ENCODE measurements at places on chromosomes 6 and 20.

- no peak for DNase-seq
Observed at GRCh38 chr6:79009819-79010218, 68.2 kb downstream of the PHIP start.

- peak; percentile 80 for DNase-seq
Observed at GRCh38 chr6:25660512-25660911, 8.5 kb downstream of the SCGN start.

GRCh38 chr6:73694711-73695411 lies 1.1 kb upstream of the CD109 start:
- DNase-seq = peak; percentile 59

- peak; percentile 46 for DNase-seq
Observed at GRCh38 chr6:9224539-9224938, 789.2 kb upstream of the SLC35B3 start.

DNA sequence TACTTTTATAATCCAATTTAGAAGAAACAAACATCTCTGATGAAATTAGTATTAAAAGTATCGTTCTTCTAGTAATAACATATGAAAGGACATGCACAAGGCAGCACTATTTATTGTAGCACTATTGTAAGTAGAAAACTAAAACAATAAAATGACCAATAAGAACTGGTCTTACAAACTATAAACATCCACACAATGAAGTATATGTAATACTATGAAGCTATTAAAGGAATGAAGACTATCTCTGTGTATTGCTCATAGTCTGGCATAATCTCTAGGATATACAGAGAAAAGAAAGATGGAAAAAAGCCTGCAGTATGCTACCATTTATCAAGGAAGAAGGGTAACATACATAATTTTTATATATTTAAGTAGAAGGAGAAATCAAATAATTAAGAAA lies 16.7 kb downstream of the LCA5 start:
- DNase-seq = no peak

DNA sequence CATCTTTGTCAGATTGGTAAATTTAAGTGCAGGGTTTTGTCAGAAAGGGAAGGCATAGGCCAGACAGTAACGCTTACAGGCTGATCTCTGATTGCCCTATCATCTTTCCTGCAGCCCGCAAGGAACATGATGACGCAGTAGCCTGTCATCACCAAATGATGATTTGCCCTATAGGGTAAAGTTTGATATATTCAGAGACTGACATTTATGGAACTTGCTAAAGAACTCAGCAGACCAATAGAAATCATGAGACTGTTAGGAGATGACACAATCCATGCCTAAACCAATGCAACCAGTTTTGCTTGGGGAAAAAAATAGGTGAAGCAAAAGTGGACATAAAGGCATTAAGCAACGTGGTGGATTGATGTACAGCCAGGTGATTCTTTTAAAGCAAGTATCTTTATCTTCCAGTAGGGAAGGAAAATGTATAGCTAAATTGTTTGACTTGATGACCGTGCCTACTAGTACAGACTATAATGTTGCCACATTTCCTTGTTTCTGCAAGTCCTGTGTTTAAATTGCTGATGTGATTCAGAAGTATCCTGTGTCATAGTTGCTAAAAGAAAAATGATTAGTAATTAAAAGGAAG lies 2.4 kb downstream of the NUS1 start:
- DNase-seq = peak; percentile 78

- no peak for DNase-seq
Observed at GRCh38 chr20:16664020-16664419, 65.8 kb upstream of the SNRPB2 start.

- DNase-seq = no peak
Observed at GRCh38 chr6:34518669-34519365, 37.3 kb downstream of the SPDEF start.

- no peak for DNase-seq
Observed at GRCh38 chr6:30272032-30272431, 54.7 kb upstream of the TRIM39 start.

DNA sequence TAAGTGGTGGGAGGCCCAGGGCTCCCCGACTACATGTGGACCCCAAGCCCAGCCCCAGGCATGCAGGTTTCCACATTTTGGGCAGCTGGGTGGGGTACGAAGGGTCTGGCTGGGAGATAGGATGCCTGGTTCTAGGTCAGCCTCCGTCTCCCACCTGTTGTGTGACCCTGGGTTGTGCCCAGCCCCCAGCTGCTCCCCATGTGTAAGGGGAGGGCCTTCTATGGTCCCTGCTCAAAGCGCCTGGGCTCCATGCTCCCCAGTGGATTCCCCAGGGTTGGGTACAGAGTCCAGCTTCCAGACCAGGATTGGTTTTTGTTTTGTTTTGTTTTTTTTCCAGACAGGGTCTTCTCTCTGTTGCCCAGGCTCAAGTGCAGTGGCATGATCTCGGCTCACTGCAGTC lies 1.1 kb upstream of the VWA7 start:
- DNase-seq = no peak

GRCh38 chr6:127516662-127517273 lies 2.4 kb downstream of the MTCL3 start:
- peak; percentile 50 for DNase-seq

DNA sequence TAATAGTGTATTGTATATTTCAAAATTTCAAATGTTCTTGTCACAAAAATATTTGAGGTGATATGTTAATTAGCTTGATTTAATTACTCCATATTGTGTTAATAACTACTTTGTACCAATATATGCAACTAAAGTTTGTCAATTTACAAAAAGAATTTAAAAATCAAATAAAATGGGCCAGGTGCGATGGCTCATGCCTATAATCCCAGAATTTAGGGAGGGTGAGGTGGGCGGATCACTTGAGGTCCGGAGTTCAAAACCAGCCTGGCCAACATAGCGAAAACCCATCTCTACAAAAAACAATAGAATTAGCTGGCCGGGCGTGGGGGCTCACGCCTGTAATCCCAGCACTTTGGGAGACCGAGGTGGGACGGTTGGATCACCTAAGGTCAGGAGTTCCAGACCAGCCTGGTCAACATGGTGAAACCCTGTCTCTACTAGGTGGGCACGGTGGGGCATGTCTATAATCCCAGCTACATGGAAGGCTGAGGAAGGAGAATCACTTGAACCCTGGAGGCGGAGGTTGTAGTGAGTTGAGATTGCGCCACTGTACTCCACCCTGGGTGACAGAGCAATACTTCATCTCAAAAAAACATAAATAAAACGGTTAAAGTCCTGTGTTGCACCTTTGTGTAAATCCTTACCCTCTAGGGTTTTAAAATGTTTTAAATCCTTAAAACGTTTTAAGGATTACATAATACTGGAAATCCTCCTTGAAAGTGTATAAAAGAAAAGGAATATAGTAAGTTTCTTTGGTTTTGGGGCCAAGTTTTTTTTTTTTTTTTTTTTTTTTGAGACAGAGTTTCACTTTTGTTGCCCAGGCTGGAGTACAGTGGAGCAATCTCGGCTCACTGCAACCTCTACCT lies 4.0 kb downstream of the HSPA1B start:
- DNase-seq = no peak

- no peak for DNase-seq
Observed at GRCh38 chr6:15977050-15977449, 151.8 kb upstream of the MYLIP start.

- DNase-seq = no peak
Observed at GRCh38 chr6:10421158-10421920, 6.5 kb upstream of the TFAP2A start.

GRCh38 chr6:30319146-30319835 lies 7.4 kb upstream of the TRIM39 start:
- no peak for DNase-seq

GRCh38 chr6:37347177-37347576 lies 6.6 kb upstream of the RNF8 start:
- DNase-seq = no peak

DNA sequence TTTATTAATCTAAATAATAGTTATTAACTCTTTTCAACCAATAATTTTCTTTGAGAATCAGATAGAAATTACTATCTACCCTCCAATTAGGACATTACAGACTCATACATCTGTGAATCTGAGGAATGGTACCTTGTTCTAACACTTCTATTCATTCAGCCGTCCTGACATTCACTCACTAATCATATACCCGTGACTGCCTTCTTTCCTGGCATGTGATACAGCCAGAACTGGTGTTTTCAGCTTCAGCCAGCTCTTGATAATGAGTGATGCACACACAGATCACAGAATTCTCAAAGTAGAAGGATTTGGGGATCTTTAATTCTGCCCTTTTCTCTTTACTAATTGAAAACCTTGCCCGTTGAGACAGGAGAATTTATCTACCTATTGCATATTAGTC lies 499.9 kb downstream of the UTRN start:
- DNase-seq = no peak

- DNase-seq = peak; percentile 50
Observed at GRCh38 chr6:85135376-85136094, 314.3 kb upstream of the NT5E start.

DNA sequence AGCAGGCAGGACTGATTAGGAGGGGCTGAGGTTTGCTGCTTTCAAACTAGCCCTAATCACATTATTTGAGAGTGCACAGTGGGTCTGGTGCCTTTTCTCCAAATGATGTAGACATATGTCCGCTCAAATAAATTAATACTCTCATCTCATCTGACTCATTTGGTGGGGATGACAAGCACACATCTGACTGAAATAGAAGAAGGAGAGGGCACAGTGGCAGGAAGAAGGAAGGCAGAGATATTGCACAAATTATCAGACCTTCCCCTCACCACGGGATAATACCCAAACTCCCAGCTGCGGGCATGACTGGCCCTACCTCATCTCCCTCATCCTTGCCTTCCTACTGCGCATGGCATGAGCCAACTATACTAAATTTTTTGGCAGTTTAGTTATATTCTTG lies 33.9 kb upstream of the TNFRSF21 start:
- no peak for DNase-seq

DNA sequence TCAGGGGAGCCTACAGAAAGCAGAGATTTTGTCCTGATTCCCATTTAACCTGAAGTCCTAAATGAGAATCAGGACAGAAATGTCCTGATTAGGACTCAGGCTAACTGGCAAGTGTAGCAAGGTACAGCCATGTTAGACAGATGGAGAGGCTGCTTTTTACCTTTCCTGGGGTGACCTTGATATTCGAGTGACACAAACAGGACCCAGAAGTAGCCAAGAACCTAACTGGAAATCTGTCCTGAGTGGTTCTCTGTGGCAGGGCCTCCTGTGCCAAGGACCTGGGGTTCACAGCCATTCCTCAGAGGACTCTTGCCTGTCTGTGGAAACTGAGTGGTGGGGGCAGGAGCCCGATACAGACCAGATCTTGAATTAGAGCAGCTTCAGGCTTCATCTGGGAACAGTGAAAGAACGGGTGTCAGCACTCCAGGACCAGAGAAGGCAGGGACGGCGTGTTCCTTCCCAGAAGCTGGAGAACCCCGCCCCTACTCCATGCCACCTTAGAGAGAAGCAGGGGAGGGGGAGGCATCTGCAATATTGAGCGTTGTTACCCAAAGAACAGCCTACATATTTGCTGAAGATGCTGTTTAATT lies 4.3 kb upstream of the FUCA2 start:
- DNase-seq = no peak

GRCh38 chr6:167229586-167229985 lies 61.5 kb upstream of the UNC93A start:
- no peak for DNase-seq

DNA sequence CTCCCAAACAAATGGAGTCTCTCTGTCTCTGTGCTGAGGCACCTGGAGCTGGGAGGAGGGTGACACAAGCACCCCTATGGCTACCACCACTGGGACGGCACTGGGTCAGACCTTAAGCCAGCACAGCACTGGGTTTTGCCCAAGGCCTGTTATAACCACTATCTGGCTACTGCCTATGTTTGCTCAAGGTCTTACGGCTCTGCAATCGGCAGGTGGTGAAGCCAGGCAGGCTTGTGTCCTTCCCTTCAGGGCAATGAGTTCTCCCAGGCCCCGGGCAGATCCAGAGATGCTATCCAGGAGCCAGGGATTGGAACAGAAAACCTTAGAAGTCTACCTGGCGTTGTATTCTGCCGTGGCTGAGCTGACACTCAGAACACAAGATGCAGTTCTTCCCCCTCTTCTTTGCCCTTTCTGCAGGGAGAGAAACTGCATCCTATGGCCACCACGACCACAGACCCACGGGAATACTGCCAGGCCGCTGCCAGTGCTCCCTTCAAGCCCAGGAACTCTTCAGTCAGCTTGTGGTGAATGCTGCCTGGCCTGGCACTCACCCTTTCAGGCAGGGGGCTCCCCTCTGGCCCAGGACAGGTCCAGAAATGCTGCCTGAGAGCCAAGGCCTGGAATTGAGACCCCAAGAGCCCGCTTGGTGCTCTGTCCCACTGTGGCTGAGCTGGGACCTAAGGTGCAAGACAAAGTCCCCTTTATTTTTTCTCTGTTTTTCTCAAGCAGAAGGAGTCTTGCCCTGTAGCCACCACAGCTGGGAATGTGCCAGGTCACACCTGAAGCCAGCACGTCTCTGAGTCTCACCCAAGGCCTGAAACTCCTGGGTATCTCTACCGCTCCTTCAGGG lies 67.0 kb upstream of the FRMD1 start:
- no peak for DNase-seq

DNA sequence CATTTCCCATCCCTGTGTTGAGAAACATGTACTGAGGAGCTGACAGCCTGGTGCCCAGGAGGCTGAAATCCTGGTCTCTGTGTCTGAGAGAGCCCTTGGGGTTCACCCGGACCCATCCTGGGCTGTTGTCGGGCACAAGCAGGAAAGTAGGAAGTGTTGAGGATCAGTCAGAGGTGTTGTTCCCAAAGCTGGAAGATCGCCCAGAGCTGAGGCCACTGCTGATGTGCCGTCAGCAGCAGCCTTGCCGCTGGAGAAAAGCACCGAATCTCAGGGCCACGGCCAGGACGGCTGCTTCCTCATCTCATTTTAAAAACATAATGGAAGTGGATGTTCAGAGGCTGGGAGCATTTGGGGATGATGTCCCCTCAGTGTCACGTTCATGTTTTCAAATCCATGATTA lies 218.5 kb downstream of the UST start:
- no peak for DNase-seq

- DNase-seq = no peak
Observed at GRCh38 chr6:168599769-168600330, 158.9 kb downstream of the SMOC2 start.

DNA sequence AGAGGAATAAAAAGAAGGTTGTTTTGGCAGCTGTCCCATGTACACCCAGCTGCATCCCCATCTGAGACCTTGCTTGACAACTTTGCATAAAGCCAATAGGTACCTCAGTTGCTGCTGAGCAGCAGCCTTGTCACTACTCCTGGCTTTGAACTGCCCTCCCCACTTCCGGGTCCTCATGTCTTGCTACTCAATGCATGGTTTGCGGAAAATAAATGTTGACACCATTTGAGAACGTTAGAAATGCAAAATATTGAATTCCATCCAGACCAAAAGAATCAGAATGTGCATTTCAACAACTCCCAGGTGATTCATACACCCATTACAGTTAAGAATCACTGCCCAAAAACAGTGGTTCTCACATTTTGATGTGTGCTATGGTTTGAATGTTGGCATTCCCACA lies 32.9 kb downstream of the GPX5 start:
- no peak for DNase-seq

DNA sequence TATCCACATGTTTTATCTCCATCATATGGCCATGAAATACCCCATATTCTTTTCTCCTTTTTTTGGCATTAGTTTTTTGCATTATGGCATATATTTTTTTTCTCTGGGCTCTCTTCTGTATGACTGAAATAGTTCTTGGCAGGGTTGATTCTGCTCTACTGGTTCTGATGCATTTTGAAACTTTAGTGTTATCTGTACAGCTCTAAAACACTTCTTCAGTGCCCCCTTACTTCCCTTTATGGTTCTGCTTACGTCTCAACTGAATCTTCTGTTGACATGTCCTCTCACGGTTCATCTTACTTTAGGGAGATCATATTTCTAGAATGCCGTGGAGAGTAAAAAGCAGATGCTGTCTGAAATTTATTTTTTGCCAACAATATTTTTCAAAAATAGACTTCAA lies 23.2 kb upstream of the TXNDC5 start:
- no peak for DNase-seq

GRCh38 chr6:77150736-77151135 lies 312.6 kb downstream of the HTR1B start:
- DNase-seq = no peak

Data from amniotic epithelial cell (primary cell).